Renal pelvis (tissue), 12 donors: ENCODE measurements at places on chromosomes 1 and 21.

- DNase-seq: no peak
Observed at GRCh38 chr1:100323419-100324106, 28.7 kb upstream of the CDC14A start.

GRCh38 chr21:45791562-45792418 lies 148.3 kb downstream of the PCBP3 start:
- DNase-seq: no peak

GRCh38 chr1:71294178-71294577 lies 213.3 kb upstream of the ZRANB2 start:
- no peak for DNase-seq

DNA sequence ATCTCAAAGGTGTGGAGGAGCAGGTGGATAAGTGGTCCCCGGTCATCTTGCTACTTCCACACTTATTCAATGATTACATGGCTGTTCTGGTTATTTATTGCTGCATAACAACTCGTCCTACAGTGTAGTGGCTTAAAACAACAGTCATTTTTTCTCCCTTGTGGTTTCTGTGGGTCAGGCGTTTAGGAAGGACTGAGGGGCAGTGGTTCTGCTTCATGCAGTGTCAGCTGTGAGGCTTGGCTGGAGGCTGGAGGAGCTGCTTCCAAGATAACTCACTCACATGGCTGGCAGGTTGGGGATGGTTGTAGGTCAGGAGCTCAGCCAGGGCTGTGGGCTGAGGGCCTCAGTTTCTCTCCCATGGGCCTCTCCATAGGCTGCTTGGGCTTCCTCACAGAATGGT lies 5.9 kb upstream of the SLC6A17 start:
- DNase-seq: no peak

DNA sequence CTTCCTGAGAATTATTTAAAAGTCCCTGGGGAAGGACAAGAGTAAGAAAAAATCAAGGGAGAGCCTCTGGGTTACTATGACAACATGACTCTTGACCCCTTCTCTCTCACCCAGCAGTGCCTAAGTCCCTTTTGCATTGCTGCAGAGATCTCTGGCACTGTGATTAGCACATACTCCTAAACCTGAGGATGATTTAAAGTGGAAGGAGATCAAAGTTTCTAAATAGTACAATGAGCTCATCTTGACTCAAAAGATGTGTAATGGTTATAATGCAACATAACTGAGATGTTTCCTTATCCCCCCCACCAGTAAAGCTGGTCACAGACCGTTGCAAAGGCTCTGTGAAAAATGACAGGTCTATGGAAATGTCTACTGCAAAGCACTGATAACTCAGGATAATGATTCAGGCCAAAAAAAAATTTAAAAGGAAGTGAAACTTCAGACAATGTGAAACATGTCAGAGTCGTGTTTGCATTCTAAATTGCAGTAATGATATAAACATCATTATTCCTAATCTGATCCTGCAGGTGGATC lies 519.2 kb downstream of the KIF26B start:
- no peak for DNase-seq

- no peak for DNase-seq
Observed at GRCh38 chr1:40394491-40395172, 21.1 kb downstream of the SMAP2 start.

DNA sequence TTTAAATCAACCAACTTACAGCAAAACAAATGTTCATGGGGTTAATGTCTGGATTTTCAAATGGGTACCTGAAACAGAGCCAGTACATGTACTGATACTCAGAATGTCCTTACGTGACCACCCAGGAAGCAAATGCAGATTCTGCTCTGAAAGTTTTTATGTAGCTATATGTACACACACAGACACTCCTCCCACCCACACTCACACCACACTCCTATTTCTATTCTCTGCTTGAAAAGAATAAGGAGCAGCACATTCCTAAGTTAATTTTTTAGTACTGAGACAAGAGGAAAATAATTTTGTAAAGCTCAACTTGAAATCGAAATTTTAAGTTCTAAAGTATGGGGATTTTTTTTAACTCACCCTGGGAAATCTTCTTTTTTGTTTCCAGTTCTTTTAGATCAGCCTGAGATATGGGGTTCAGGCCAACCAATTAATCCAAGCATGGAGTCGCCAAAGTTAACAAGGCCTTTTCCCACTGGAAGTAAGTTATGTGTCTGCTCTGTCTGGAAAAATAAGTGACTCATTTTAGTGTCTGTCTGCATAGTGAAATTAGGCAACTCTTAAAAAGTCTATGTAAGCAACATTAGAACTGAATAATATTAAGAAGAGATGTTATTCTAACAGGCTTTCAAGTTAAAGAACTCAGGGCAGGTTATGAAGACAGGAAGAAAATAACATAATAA lies 75.5 kb upstream of the DYNLT5 start:
- DNase-seq: peak; percentile 40

GRCh38 chr1:32741059-32741412 lies 38.5 kb upstream of the SYNC start:
- no peak for DNase-seq

GRCh38 chr1:90142697-90143096 lies 147.8 kb downstream of the ZNF326 start:
- no peak for DNase-seq

DNA sequence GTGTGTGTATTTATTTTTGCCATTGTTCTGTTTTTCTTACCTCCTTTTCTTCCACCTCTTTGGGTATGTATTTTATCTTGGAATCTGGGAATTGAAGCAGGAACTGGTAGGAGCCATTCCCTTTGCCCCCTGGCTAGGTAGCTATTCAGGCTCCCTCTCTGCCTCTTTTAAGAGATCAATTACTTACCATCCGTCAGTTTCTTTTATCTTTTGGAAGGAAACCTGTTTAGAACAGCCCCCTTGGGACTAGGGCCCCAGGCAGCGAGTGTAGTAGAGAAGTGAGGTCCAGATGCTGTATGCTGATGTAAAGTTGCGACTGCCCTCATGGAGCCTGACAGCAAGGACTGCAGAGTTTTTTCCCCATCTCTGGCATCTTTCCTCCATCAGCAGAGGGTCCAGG lies 41.6 kb downstream of the KIRREL1 start:
- DNase-seq: no peak

DNA sequence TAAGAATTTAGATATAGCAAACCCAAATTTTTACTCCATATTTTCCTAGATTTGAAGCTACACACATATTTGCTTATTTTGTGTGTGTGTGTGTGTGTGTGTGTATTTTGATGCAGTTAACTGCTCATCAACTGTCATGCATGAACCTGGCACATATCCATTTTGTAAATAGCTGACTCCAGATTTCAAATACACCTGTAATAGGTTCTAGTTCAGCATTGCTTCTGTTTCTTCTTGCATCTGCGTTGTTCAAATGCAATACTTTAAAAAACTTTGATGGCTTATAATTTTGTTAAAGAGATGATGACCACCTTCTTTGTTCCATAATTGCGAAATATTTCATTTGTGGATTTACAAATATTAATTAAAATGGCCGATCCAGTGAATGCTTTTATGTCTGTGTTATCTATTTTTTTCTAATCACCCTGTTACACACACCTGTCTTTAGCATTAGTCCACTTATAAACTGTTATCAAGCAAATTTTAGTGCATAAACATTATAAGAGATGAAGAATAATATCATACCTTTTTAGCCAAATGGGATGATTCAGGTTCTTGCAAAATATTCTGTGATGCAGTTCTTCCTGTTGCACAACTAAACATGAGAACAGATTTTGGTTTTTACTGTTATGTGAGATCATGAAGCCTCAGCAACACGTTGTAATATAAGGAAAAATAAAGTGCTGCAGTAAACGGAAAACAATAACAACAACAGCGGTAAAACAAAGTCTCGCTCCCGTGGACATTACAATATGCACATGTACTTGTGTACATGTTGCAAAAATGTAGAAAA lies 12.7 kb upstream of the S100A11 start:
- no peak for DNase-seq

- DNase-seq: no peak
Observed at GRCh38 chr1:111161843-111162487, 21.9 kb downstream of the CEPT1 start.

DNA sequence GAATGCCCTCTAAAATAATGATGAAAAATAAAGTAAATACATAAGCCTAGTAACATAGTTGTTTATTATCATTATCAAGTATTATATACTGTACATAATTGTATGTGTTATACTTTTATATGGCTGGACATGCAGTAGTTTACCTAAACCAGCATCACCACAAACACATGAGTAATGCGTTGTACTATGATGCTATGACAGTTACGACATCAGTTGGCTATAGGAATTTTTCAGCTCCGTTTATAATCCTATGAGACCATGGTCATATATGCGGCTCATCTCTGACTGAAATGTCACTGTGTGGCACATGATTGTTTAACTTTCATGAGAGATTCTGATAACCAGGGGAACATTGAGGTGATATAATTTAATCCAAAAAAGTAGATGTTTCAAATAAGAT lies 352.1 kb downstream of the ST6GALNAC3 start:
- no peak for DNase-seq

GRCh38 chr21:25331286-25331685 lies 276.0 kb downstream of the MRPL39 start:
- no peak for DNase-seq
